Stimulated activated CD8-positive, alpha-beta memory T cell treated with anti-CD3 and anti-CD28 coated beads, Interleukin-12 subunit alpha, Interleukin-12 subunit beta, amount 100 ng/mL, for 4 hours (primary cell): ENCODE measurements at places on chromosomes 1 and 21.

- DNase-seq = no peak
Measured at GRCh38 chr1:87644579-87645190, 316.0 kb downstream of the LMO4 start.

DNA sequence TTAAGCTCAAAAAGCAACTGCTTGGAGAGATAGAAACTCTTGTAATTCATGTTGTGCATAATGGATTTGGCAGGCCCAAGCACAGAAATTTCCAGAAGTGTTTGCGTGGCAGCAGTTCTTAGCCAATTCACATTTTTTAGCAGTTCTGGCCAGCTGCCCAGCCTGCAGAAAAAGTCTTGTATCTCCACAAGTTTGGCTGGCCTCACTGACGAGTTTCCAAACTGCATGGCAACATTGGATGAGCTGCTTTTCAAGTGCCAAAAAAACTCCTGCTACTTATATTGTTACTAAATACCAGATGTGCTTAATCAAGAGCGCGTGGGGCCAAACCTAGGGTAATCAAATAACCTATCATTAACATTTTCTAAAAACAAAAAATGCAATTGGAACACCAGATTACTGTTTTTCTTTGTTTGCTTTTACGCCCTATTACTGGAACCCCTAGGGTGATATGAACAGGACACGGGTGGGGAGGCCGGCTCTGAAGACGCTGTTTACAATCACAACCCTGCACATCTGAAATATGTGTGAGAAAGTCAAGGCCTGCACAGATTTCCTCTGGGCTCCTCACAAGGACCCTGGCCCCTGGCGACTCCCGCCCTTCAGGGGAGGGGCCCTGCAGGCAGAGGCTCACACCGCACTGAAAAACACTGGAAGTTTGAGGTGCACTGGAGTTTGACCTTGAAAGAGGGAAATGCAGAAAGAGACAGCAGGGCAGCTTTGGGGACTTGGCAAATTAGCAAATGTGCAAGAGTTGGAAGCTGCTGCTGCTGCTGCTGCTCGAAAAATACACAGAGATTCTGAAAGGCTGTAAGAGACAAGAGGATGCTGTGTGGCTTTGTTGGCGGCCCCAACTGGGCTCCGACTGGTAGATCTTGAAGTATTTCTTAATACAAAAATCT is 55.2 kb upstream of the TARBP1 start:
- no peak for DNase-seq

GRCh38 chr1:75980972-75981897 is 49.0 kb upstream of the ASB17 start:
- DNase-seq = no peak

DNA sequence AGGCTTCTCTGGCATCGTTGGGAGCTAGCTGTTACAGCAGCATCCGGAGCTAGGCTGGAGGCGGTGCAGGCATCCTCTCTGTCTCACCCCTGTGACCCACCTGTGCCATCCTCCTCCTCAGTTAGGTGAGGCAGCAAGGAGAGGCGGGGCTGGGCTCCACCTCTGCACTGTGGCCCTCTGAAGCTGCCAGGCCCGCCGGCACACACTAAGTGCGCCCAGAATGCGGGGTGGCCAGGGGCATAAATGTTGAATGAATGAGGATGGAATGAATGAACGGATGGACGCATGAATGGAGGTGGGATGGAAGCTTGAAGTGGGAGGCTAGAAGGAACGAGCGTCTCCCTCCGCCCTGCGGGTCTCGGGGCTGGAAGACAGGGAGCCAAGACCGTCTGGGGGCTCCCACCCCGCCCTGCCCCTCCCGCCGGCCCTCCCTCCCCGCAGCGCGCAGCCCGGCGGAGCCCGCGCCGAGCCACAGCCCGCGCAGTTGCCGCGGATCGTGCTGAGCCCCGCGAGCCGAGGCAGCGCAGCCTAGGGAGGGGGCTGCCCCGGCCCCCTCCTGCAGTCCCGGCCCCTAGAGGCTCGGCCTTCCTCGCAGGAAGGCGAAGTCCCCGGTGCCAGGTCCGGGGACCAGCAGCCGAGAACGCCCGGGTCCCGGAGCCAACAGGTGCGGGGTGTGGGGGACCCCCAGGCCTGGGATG is at the start of gene HCRTR1:
HCRTR1 (plus strand) TSS at position 472 of the 698 bp plus-strand sequence. CDS start 1,504 bp downstream, outside the sequence.
- DNase-seq = no peak

DNA sequence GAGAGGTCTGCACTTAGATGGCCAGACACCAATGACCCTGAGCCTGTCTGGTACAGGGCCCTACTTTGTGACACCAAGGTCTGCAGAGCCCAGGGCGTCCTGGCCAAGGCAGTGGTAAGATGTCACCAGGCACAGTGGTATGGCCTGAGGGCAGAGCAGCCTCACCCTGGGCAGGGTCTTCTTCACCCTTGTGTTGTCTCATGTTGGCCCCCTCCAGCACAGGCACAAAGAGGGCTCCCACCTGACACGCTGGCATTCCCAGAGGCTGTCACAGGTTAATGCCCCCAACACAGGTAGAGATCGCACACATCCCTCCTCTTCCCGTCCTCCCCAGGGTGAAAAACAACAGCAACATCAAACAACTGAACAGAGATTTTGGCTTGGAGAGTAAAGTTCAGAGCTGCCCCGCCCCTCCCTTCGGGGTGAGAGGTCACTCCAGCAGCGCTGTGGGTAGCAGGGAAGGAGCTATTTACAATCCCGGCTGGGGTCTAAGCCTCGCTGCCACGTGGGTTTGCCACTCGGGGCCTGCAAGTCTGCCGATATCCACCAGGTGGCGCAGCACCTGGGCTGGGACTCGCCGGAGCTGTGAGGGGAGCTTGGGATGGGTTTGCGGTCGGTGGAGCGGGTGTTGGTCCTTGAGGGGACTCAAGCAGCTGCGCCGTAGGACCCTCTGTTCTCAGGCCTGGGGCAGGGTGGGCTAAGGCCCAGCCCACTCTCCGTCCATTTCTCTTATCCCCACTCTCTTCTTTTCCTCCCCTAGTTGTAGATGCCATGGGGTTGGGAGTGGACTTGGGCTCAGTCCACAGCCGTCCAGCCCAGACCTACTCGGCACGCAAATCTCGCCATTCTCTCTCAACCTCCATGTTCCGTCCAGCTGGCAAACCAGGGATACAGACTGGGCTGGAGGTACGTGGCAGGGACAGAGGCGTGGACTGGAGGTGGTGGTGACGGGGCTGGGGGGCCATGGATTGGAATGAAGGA is 12.7 kb downstream of the EFNA3 start:
- peak; percentile 62 for DNase-seq

DNA sequence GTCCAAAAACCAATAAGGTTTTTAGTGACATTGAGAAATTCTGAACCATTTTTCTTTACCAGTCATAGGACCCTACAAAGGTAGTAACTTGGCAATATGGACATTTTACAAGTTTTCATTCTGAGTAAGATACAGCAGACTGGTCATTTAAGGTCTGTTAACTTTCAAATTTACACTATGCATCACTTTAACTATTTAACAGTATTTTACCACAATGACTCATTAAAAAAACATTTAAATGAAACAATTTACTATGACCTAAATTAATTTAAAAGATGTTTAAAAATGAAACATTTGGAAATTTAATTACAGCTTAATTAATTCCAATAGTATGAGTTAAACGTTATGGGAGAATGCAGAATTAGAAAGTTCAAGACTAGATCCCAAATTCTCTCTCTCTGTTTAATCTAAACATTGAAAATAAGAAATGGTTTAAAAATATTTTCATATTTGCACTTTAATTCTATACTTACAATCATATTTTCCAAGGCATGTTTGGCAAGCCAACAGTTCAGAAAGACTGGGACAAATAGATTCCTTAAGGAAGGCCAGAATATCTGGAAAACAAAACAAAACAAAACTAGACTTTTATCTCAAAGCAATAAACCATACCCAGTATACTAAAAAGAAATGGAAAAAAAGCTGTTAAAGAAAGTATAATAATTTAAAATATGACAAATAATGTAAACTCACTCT is 140.9 kb downstream of the KCNT2 start:
- DNase-seq = no peak

DNA sequence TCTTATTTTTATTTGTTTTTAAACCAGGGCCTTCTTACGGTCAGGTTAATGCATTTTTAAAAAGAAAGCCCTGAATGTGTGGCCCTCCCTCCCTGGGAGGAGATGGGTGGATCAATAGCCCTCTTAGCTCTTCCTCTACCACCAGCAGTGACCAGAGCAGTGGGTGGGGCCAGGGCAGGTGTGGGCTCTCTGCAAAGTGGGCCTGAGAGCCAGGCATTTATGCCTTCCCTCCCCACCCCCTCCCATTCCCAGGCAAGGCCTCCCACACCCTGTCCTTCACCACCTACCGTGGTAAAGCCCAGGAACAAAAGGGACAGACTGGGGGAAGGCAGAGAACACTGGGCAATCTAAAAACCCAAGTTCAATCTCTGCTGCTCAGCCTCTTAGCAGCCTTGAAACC is 63.9 kb downstream of the SSBP3 start:
- no peak for DNase-seq

GRCh38 chr1:39453603-39454002 is 37.8 kb upstream of the BMP8A start:
- no peak for DNase-seq

DNA sequence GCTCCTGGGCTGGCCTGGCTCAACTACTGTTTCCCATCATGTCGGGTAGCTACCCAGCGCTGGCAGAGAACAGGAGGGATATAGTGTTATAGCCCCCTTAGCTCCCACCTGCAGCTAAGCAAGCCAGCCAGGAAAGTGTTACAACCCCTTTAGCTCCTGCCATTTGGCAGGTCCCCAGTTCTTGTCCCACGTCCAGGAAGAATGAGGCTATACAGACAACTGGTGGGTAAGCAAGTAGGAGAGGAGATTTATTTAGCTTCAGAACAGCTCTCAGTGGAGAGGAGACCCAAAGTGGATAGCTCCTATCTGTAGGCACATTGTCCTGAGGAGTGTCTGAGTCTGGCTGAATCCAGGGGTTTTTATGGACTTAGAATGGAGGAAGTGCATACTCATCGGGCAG is 741.1 kb upstream of the B3GALT2 start:
- DNase-seq = no peak

- no peak for DNase-seq
Measured at GRCh38 chr1:66725885-66726665, 26.2 kb upstream of the DYNLT5 start.

GRCh38 chr1:13605159-13605558 is 21.5 kb downstream of the PDPN start:
- no peak for DNase-seq

GRCh38 chr1:78005755-78006154 is 1.0 kb downstream of the DNAJB4 start:
- DNase-seq = no peak

- no peak for DNase-seq
Measured at GRCh38 chr1:906600-907420, 16.9 kb upstream of the SAMD11 start.

GRCh38 chr1:71312545-71312944 is 231.7 kb upstream of the ZRANB2 start:
- DNase-seq = no peak

DNA sequence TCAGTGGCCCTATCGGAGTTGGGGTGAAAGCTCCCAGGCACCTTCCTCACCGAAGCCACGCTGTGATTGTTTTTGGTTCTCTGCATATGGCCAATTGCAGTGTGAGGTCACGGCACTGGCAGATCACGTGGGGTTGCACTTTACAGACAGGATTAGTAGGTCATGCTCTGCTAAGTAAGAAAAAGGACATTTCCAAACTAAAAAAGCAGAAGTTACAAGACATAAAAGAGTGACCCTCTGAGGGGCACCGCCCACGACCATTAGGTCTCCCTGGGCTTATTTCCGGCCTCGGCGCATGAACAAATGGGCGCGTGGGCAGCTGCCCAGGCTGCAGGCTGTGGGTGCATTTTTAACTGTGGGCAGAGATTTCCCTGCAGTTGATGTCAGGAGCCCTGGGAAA is 2.0 kb downstream of the CAPN9 start:
- no peak for DNase-seq

GRCh38 chr1:92136341-92136740 is 56.2 kb downstream of the BTBD8 start:
- DNase-seq = no peak

GRCh38 chr1:14602136-14602535 is 3.7 kb downstream of the KAZN start:
- DNase-seq = no peak

DNA sequence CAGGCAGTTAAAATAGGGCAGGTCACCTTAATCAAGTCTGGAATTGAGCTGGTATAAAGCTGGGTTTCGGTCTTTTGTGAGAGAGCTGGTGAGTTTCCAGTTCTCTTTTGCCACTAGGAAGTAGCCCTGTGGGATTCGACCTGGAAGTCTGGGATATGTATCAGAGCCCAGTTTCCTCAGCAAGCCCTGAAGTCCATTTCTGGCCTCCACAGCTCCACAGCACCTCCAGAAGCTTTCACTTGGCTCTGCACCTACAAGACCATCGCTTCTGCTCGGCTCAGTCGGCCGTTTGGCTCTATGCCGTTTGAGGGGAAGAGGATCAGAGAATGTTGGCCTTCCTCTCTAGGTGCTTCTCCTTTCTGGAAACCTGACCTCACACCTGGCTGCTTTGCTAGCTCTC is 148.0 kb downstream of the GALNT2 start:
- no peak for DNase-seq

- DNase-seq = no peak
Measured at GRCh38 chr1:5576011-5576672, 416.1 kb downstream of the NPHP4 start.

DNA sequence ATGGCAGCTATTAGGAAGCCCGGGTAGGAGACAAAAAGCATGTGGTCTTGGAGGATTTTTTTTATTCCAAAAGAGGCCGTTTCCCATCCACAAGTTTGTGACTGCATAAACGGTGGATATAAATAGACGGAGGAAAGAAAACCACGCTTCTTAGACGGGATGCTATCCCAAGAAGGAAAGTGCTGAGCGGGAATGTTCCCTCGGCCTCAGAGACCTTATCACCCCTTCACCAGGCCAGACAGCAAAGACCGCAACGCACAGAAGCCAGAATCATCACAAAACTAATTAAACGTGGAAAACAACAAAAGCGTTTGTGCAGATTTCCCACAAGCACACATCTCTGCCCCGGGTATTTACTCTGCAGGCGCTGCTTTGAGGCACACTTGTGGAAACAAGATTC is 43.2 kb downstream of the HLCS start:
- DNase-seq = no peak

GRCh38 chr1:100322436-100323211 is 29.7 kb upstream of the CDC14A start:
- DNase-seq = no peak

DNA sequence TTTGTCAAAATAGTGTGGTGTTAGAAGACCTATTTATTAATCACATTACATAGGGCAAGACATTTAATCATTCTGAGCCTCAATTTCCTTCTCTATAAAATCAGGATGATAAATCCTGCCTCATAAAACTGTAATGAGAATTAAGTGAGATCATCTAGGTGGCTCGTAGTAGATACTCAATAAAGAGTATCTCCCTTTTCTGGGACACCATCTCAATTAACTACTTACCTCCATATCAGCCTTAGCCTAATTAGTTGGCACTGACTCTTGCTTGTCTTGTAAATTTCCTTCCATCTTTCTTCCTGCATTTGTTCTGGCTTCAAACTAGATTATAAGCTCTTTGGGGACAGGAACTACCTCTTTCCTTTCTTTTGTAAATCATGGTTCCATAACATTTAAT is 102.6 kb upstream of the TNR start:
- DNase-seq = no peak
